Mammary epithelial cell (primary cell): ENCODE measurements at places on chromosomes 7 and 10. TPM values are rescaled to one million over a fixed set of nuclear protein-coding genes. Genes with fewer than 3 reads are reported as not detected.
A peak's percentile ranks its signal among the peaks of the same experiment; 100 is the strongest.

CD36 gene
- total RNA-seq = 0.21 TPM in 1 of 2 replicates, not detected in the other

TMEM229A gene
- total RNA-seq = not detected in 2 replicates

HMX3 gene
- 0.26 and 0.94 TPM in 2 replicates for total RNA-seq

VSIR gene
- 77.8 TPM for total RNA-seq

PROSER2 gene
- total RNA-seq = 65.7 and 94.2 TPM in 2 replicates

DNA sequence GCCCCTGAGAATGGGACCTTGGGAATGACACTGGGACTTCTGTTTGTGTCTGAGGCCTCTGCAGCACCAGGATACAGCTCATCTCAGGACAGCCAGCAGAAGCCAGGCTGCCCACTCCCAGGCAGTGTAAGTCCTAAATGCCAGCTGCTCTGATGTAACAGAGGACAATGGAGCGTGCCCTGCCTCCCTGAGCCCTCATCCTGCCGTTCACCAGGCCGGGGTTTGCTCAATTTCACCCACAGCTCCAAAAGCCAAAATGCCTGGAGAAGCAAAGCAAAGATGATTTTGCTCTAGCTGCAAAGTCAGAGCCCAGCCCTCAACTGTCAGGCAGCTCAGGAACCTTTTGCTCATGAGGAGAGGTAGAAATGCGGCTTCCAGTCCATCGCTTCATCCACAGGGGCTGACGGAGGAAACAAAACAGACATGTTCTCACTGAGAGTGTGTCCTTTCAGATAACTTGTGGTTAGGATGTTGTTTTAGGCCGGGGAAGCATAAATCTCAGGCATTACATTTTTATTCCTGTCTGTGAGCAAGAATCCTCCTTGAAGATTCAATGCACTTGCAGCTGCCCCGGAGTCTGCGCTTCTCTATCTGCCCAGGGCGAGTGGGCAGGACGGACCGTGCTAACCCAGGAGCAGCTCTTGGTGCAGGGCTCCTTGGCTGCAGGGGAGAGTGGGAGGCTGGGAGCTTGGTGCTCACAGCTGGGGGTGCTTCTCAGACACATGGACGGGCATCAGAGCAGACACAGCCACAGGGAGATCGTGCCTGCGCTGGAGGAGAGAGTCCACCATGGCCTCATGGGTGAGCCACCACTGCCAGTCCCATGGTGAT, 83.2 kb upstream of the CHST15 start:
- no peak for DNase-seq

DNA sequence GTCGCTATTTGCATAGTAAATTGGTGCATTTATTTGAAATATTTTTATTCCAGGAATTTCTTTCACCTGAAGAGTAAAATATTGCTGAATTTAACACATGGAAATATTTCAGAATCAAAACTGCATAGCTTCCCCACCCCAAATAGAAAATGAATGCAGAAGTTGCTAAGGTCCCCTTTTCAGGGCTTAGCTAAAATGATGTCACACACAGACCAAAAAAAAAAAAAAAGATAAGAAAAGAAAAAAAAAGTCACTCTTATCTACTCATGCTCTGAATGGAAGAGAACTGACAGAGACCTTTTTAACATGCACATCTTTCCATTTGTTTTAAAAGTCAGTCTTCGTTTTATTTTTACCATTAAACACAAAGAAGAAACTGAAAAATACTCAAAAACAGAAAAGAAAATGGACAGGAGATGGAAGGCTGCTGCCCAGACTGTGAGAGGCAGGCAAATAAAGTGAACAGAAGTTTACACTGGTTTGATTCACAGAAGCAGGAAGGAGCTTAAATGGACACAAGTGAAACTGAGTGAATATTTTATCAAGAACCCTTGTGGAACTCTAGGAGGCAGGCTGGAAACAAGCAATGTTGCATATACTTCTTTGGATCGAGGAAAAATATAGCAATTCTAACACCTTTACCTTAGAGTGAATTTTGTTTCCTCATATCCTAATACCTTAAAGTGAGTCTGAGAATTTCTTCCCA, 32.0 kb downstream of the PSMC2 start:
- no peak for DNase-seq

DNA sequence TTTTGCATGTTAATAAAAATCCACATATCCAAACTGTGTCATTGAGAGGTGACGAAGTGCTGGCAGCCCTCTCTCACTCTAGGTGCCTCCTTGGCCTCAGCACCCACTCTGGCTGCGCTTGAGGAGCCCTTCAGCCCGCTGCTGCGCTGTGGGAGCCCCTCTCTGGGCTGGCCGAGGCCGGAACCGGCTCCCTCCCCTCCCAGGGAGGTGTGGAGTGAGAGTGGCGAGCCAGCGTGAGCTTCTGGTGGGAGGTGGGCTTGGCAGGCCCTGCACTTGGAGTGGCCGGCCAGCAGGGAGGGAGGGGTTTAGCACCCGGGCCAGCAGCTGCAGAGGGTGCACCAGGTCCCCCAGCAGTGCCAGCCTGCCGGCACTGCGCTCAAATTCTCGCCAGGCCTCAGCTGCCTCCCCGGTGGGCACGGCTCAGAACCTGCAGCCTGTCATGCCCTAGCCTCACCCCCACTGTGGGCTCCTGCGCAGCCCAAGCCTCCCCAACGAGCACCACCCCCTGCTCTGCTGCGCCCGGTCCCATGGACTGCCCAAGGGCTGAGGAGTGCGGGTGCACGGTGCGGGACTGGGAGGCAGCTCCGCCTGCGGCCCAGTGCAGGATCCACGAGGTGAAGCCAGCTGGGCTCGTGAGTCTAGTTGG, 11.1 kb downstream of the YAE1 start:
- no peak for DNase-seq

- no peak for DNase-seq
Measured at GRCh38 chr7:132723506-132724081, 147.3 kb upstream of the PLXNA4 start.

DNA sequence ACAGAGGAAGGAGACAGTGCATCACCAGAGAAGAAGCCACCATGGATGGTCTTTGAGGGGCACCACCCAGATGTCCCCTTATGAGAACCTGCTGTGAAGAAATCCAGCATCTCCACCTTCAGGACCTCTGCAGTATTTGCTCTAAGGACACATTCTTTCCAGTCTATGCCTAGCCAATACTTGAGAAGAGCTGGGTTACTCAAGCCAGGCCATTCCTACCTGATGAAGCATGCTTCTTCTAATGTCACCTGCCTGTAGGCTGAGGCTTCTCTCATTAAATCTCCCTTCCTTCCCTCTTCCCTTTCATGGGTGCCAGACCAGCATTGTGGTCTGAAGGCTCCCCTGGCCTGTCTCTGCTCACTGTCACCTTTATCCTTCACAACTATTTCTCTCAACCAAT, 654.5 kb upstream of the AUTS2 start:
- no peak for DNase-seq

DNA sequence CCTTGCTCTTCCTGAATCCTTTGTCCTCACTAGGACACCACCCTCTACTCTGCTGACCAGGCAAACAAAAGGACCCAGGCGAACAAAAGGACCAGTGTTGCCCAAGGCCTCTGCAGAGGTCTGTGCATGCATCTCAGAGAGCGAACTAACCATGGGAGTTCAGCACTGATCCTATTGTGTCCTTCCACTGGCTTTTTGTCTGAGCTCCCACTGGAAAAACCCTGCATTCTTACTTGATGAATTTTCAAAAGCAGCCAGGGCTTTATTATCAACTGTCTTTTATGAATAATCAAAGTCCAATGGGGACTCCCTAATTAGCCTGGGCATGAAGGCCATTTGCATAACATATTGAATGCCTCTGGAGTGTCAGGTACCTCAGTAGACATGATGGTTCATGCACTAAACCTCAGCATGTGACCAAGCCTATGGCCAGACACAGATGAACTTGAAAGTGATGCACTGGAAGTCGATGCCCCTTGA, 140.6 kb downstream of the KCNMA1 start:
- peak; percentile 78 for DNase-seq

- no peak for DNase-seq
Measured at GRCh38 chr7:66039094-66039670, 36.4 kb upstream of the ASL start.

DNA sequence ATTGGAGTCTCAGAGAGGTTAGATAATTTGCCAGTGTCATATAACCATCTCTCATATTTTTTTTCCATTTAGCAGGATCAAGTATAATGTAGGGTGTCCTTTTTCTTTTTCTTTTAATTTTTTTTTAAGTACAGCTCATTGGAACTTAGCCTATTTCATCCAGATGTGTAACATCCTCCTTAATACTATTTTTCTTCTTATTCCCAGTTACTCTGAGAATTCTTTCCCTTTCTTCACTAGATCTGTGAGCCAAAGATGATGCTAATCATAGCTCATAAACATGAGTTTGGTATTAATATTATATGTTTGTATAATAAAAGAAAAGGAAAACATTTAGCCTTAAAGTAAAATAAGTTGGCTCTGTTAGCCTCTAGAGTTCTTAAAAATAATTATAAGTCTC, 32.8 kb downstream of the PPP1R9A start:
- DNase-seq = no peak

- DNase-seq = no peak
Measured at GRCh38 chr10:101458869-101459268, 104.9 kb downstream of the BTRC start.

GRCh38 chr7:4819560-4820404, 42.0 kb downstream of the PAPOLB start:
- DNase-seq = no peak

- peak; percentile 13 for DNase-seq
Measured at GRCh38 chr10:119104654-119105015, 722 bp downstream of the DENND10 start.

GRCh38 chr10:21196822-21197395, 299.8 kb upstream of the NEBL start:
- DNase-seq = no peak

GRCh38 chr10:104254493-104255310, at the start of gene GSTO1:
GSTO1 (plus strand) TSS chr10:104254892; CDS start chr10:104254929, 37 bp downstream.
- DNase-seq = peak; percentile 55

DNA sequence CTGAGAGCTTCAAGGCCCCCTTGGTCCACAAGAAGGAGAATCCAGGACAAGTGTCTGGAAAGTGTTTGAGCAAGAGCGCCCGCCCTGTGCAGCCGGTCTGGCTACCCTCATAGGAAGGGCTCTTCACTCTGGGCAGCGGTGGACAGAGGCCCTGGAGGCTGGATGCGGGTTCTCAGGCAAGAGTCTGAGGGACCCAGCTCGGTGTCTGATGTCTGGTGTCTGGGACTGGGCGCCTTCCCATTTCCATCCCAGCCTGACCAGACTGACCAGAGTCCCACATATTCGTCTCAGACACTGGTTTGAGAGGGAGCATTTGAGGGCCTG, 59.8 kb downstream of the HK1 start:
- no peak for DNase-seq
